ENCODE measurements at places on chromosomes 4 and X. TPM values are rescaled to one million over a fixed set of nuclear protein-coding genes. Genes with fewer than 3 reads are reported as not detected.

- DNase-seq = no peak
Measured at GRCh38 chr4:67320645-67321044, 224.7 kb downstream of the CENPC start.

- no peak for DNase-seq
Measured at GRCh38 chr4:123497340-123497739, 100.7 kb downstream of the SPRY1 start.

Gene ZXDA
- 18.7 TPM for total RNA-seq

Gene GNRHR
- not detected for total RNA-seq

DNA sequence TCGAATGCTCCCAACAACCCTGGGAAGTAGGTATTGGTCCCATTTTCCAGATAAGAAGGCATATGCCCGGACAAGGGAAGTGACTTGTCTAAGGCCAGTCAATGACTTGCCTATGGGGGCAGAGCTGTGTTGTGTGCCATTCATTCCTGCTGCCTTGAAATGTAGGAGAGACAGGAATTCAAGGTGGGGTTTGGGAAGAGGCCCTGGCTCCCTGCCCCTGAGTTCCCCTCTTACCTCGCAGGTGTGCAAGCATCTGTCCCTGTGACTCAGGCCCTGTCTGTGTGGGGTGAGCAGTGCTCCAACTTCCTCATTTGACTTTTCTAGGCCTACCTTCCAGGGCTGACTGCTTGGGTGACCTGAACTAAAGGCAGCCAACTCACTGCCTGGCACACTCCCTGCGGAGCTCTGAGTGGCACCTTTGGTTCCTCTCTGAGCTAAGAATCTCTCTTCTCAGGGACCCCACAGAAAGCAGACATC, 5.1 kb downstream of the EFNB1 start:
- peak; percentile 57 for DNase-seq

Gene RADX
- total RNA-seq = not detected

DNA sequence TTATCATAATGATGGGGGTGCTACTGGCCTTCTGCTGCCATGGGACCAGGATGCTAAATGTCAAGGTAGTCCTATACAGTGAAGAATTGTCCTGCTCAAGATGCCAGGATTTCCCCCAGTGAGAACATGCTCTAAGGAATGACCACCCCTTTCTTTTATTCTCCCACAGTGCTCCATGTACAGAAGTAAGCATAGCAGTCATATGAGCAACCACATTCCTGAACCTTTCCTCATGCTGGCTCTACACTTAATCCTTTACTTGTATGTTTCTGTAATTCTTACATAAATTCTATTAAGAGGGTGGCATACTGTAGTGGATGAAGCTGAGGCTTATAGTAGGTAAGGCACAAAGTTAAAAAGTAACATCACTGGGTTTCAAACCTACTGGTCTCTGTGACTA, 20.2 kb downstream of the CYP2U1 start:
- no peak for DNase-seq

- no peak for DNase-seq
Measured at GRCh38 chr4:47167081-47168035, 136.0 kb downstream of the GABRB1 start.

DNA sequence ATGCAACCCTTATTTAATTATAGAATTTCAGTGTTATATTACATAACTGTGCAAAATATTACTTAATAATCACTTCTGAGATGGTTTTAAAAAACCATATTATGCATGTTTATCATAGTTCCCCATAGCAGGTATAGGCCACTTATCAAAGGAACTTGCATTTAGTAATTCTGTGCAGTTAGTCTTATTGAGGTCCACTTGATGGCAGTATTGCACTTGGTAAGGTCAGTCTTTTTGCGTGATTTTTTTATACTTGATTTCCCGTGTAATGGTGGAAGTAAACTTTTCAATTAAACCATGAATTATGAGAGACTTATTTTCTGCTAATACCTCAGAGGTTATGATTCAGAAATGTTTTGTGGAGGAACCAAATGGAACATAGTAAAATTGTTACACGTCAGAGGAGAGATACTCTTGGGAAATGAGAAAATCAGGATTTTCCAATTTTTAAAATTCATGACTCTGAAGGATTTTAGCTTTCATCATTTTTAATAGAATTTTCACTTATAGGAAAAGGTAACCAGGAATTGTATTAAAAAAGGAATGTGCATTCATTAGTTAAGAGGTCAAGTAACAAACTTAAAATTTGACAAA, 230.0 kb downstream of the CCSER1 start:
- DNase-seq = no peak

- no peak for DNase-seq
Measured at GRCh38 chrX:79107891-79108718, 36.4 kb upstream of the GPR174 start.

DNA sequence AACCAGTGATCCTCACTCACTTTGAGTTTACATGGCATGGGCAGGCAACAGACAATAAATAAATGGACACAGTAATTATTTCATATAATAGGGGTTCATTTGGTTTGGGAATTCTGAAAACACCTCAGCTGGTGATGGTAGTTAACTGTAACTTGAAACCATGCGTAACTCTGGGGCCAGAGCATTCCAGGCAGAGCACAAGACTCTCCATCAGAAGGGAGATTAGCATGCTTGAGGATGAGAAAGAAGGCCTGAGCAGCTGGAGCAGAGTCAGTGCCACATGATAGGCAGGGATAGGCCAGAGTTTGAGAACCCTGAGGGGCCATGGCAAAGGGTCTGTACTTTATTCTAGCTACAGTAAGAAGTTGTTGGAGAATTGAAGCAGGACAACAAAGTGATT, 56.3 kb upstream of the CXCL8 start:
- DNase-seq = no peak

DNA sequence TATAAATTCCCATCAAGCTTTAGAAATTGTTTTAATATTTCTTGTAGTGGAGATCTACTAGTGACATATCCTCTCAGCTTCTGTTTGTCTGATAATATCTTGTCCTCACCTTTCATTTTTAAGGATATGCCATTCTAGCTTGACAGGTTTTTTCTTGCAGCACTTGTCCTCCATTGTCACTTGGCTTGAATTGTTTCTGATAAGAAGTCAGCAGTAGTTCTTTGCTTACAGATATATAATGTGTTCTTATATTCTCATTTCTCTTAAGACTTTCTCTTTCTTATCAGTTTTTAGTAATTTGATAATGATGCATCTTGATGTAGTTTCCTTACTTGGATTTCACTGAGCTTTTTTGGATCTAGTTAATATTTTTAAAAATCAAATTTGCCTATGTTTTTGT, 120.6 kb upstream of the NUDT6 start:
- DNase-seq = no peak

- no peak for DNase-seq
Measured at GRCh38 chr4:74418063-74418670, 26.8 kb upstream of the AREG start.

- DNase-seq = no peak
Measured at GRCh38 chr4:38870098-38870808, 2.6 kb downstream of the FAM114A1 start.

DNA sequence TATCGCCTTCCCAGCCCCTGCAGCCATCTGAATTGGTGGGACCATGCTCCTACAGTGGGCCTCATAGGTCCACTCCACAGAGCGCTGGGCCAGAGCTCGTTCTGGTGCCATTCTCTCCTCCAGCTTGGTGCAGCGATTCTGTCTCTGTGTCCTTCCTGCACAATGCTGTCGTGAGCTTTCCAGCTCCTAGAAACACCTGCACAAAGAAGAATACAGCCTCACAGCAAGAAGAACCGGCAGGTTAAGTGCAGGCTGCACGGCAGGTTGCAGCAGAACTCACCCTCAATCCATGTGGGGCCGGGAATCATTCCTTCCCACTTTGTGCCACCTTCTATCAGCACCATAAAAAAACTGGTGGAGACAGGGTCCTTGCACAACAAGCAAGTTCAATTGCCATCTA, 101.2 kb upstream of the ENPP6 start:
- no peak for DNase-seq

DNA sequence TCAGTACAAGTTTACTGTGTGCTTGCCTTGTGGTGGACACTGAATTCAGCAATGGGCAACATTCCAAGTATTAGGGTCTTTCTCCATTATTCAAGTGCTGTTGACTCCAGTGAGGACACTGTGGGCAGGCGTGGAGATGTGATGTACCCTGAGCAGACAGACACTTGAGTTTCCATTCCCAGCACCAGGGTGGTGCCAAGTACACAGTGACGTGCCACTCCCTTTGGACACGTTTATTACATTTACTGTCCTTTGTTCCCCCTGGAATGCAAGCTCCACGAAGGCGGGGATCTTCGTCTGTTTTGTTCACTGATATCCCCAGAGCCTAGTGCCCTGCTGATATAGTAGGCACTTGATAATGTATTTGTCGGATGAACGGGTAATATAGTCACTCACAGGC, 130.6 kb upstream of the STX18 start:
- DNase-seq = peak; percentile 52

DNA sequence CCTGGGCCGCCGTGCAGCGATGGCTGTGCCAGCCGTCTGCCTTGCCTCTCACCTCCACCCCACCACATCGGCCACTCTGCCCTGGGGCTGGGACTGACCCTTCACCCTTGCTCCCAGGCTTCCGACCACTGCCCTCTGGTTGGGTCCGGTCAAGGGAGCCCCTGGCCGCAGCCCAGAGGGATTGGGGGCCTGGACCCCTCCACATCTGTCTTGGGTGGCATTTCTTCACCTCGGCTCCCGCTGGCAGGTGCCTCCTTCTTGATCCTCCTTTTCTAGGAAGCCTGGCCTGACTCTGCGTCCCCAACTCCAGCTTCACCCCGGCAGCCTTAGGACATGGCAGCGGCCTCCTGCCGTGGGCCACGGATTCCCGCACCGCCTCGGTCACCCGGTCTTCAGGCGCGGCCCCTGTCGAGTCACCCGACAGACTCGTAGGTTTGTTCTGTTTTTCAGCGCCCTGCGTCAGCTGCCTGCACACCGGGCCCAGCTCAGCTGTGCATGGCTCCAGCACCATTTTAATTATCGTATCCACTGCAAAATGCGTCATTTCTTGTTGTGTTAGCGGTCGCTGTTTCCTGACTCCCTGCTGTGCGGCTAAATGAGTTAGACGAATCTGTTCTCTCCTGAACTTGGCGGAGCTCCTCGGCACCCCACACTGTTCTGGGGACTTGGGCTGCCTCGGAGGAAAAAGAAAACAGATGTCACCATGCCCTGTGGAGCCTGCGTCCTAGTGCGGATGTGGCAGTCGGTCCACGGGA, 124.0 kb downstream of the FAM53A start:
- DNase-seq = no peak

Gene PRRG3
- 3.2 TPM for total RNA-seq

DNA sequence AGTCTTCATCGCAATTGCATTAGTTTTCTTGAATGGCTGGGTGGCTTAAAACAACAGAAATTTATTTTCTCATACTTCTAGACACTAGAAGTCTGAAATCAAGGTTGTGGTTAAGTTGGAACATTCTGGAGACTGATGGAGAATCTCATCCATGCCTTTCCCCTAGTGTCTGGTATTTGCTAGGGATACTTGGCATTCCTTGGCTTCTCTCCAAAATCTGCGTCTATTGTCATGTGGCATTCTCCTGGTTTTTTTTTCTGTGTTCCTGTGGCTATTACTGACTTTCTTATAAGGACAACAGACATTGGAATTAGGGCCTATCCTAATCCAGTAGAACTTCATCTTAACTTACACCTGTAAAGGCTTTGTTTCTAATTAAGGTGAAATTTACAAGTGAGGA, 272.8 kb upstream of the EPHA5 start:
- no peak for DNase-seq

DNA sequence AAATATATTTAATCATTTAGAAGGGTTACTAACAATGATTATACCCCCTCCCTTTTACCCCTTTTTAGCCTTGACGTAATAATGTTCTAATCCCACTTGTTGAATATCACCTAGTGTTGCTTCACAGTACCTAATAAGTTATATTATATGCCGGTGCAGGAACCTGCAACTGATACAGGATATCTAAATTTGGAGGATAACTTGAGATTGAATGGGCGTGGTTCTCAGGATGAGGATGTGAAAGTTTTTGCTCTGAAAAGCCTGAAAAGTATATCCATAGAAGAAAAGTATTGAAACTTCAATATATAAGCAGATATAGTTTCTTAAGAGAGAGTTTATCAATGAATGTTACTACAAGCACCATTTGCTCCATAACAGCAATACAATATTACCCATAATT, 59.8 kb downstream of the ZNF711 start:
- DNase-seq = no peak

Measured in transverse colon (tissue), 4 donors.